ENCODE measurements at places on chromosomes 7 and 10.

DNA sequence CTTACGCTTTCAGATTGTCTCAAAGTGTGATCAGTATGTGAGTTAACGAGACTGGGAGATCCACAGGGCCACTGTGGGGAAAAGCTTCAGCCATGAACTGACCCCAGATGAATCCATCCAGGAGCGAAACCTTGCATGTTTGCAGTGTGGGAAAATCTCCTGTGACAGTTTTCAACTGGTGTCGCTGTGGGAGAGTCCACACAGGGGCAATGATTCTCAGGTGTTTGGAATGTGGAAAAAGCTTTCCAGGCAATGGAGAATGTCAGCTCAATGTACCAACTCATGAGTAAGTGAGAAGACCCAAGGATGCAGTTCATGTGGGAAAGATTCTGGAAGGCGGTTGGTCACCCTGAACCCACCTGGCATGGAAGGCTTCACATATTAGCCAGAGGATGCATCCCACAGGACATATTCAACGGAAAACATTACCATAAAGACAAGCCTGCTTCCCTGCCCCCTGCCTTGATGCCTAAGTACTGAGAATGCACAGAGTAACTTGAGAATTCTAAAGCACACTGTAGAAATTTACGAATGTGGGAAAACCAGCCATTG, 204.1 kb upstream of the BMPER start:
- no peak for DNase-seq

- DNase-seq: no peak
These were observed 20.4 kb upstream of the FIGNL1 start for GRCh38 chr7:50470250-50471163.

DNA sequence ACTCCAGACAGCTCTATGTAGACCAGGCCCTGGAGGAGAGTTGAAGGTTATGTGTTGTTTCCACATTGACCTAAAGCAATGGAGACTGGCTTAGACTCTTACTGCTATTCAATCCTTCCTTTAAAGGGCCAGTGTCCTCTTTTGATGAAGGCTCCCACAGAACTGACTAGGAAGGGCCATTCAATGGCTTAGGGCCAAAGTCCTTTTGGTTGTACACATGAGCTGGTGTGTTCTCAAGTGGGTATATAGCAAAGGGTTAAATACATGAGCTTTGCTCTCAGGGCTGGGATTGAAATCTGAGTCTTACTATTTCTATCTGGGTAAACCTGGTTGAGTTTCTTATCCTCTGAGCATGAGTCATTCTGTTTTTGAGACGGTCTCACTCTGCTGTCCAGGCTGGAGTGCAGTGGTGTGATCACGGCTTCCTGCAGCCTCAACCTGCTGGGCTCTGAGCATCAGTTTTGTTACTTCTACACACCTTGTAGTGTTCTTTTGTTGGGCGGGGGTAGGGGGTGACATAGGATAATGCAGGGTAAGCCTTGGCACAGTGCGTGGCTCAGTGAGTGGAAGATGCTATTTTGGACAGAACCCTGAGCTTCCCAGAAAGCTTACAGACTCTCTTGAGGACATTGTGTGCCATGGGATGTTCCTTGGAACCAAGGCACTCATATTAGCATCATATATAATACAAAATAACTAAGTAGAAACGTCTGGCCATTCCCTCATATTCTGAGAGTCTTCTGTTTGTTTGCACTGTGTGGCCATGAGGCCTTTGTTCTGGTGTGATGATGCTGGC, 90.1 kb downstream of the ABCC2 start:
- DNase-seq: no peak

DNA sequence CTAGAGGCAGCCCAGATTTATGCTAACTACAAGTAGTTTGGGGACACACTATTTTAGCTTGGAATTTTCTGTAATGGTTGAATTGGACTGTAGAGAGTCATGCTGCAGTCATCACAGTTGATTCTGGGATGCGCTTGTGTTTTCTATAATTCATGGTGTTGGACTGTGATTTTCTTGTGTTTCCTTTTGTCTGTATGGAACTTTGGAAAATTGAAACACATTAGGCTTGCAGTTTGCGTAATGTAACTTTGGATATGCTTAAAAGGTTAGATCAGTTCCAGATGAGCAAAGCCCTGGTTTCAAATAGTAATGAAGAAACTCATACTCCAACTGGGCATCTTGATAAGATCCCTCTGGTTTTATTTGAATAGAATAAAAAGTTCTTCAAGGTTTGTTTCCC, 502.2 kb downstream of the ARL4A start:
- no peak for DNase-seq

GRCh38 chr10:86795353-86795752, 38.9 kb downstream of the BMPR1A start:
- no peak for DNase-seq

DNA sequence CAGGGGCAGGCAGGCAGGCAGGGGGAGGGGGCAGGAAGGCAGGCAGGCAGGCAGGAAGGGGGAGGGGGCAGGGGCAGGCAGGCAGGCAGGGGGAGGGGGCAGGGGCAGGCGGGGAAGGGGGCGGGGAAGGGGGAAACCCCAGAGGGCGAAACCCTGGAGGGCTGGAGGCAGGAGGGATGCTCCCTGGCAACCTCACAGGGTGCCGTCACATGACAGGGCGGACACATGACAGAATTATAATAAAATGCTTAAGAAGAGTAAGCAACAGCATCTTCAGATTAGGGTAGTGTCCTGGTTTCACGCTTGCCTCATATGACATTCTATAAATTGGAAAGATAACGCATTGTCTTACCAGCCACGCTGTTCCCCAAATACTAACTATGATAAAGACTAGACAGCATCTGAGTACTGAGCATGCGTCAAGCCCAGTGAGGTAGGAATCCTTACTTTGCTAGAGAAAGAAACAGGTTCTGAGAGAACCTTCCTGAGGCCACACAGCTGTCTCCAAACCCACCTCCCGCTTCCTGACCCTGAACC, 131.6 kb downstream of the DIP2C start:
- DNase-seq: no peak

- DNase-seq: no peak
These were observed 45.4 kb downstream of the FAM53B start for GRCh38 chr10:124698545-124699469.

DNA sequence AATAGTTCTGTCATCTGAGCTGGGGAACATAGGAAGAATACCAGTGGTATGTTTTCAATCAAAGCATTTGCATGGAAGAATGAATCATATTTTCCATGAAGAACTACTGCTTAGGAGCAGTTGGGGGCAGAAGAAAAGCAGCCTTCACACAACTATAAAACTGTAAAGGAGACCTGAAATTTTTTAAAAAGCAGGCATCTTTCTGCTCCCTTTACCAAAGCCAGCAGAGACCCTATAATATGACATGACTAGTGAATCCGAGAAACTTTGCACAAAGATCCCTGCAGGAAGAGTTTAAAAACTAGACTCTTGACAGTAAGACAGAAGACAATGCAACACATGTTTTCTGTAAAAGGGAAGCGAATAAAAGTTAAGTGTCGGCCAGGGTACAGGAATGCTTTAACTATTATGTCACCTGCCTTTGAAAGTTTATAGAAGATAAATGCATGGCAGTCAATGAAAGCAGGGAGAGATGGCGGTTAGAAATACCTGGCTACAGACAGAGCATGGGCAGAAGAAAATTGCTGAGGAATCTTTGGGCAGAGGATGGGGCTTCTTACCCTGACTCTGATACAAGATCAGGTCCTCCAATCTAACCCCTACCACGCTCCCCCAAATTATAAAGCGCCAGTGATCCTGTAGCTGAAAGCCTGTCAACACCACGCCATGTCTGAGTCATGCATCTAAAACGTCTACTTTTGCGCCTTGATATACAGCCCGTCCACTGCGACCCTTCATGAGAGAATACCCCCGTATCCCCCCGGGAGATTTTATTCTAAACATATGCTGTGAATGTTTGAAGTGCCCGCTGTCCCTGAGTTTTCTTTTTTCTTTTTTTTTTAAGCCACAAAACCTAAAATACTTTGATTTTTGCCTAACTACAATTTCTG, 93.1 kb downstream of the GLI3 start:
- DNase-seq: no peak

Data from occipital lobe (tissue), 3 donors.